ENCODE measurements at places on chromosomes 6 and 20.

DNA sequence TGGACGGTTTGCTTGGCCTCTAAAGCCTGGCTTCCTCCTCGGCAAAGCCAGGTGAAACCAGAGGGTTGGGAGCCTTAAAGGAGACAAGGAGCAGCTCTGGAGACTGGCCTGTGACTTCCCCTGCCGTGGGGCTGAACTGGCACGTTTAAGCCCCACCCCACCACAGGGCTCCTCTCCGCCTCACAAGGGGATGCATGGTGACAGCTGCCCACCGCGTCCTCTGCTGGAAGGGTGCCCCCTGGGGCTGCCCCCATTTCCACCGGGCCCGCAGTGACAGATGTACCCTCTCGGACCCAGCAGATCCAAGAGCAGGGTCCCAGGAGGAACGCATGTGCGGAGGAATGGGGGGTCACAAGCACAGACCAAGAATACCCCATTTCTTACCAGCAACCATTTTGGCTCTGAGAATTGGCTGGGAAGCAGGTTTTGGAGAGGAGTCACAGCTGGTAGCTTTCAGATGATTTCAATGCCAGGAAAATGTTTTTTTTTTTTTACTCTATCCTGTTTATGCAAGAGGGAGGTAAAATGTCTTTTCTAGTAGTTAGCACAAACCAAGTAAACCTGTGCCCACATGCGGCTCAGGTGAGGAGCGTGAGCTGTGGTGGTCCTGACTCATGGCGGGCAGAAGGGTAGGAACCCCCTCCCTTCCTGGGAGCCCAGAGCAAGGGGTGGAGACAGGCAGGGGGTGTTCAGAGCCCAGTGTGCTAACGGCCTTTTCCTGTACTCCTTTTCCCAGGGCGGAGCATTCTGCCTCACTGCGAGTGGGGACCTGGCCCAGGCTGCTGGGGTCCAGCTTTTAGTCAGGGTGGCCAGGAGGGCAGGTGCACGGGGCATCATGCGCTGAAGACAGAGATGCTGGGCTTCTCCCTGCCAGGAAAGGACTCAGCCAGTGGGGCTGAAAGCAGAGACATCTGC is 33.0 kb downstream of the FRMD1 start:
- DNase-seq: no peak

DNA sequence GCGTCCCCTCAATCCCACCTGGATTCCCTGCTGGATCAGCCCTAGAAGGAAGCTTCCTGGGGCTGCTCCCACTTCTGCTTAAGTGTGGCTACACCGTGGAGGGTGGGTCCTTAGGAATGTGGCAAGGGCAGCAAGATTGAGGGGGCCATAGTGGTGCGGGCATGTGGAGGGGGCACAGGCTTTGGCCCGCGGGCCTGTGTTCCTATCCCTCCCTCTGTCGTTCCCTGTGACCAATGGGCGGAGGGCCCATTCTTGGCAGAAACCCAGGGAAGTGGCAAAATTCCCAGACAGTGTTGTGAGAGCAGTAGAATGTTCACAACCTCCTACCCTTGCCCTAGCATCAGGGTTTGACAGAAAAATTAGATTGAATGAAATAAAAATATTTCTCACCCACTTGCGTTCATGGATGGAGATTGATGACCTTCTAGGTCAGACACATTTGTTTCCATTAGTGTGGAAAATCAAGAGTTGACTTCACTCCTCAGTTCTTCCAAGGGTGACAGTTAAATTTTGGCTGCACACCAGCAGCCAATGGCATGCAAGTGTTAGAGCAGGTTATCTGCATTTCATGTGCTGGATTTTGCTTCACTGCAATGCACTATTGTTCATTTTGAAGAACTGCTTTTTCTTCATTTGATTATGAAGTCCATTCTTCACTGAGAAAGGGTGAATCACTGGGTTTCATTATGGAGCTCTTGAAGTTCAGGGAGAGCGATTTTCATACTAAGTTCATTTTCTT is 49.3 kb upstream of the AHI1 start:
- DNase-seq: no peak

DNA sequence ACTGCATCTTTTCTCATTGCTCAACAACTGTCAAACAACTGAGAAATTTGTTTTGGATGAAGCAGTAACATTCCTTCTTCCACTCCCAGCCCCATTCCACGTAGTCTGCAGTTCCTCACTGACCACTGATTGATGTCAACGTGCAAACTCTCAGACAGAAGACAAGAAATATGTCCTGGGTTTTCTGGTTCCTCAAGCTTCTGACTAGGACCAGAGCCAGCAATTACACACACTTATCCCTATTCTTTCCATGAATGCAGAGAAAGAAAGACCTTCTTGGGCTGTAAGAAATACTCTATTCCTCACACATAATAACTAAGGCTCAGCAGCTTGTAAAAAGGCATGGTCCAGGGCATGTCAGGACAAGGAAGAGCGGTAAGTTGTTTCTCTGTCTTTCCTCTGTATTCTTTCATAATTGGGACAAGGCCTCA is 790.1 kb upstream of the SLC35B3 start:
- no peak for DNase-seq

GRCh38 chr6:116087437-116088027 is 13.1 kb upstream of the NT5DC1 start:
- no peak for DNase-seq

- DNase-seq: no peak
These were observed 79.6 kb downstream of the CDH22 start for GRCh38 chr20:46228670-46229069.

DNA sequence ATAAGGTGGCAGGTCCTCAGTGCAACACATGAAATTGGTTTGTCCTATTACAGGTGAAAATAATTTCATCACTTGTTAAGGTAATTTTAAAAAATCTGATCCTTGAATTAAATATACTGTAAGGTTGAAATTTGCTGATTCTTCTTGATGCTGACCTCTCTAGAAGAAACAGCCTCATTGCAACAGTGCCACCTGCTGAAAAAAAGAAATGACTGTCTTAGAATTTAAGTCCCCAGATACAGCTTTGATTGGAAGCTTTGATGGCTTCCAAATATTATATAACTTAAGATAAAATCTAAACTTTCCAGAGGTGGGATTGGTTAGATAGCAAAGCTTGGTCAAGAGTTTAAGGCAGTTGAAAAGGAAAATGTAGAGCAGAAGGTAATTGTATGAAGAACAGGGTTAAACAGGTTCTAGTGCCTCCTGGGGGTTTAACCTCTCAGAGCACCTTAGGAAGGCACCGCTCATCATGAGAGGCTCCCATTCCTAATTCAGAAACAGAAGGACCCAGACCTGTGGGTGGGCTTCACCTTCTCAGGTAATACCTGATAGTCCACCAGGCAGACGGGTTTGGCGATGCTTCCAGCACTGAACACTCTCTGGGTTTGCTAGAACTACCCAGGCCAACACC is 401.0 kb downstream of the PAX1 start:
- no peak for DNase-seq

DNA sequence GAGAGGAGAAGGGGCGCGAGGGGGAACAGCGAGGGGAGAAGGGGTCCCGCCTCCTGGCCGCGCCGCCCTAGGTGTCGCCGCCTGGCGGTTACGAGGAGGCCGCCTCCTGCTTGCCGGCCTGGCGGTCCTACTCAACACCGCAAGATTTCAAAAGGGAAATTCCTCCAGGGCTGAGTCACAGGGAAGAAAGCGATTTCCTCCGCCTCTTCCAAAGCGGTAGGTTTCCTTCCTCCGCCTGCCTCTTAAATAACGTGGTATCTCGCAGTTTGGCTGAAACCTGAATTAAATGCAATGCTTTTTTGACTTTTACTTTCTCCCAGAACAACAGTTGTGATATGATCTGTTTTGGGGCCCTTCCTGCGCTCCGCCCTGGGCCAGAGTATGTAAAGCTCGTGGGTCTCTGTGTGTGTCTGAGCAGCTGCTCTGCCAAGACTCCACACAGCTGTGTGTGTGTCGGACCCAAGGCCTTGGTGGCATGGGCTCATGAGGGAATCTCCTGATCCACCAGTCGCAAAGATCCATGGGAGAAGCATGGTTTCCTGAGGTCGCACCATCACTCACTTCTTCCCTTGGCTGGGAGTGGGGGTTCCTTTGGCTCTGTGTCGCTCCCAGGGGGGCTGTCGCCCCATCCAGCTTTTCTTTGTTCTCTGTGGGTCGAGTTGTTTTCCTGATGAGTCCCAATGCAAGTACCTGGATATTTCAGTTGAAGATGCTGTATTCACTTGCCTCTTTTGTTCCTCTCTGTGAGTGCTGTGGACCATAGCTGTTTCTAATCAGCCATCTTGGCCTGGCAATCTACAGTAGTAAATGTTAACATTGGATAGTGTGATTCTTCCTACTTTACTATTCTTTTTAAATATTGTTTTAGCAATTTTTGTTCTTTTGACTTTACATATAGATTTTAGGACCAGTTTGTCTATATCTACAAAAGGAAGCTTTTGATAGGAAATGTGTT is 31.6 kb upstream of the NOTCH4 start:
- DNase-seq: peak; percentile 63

DNA sequence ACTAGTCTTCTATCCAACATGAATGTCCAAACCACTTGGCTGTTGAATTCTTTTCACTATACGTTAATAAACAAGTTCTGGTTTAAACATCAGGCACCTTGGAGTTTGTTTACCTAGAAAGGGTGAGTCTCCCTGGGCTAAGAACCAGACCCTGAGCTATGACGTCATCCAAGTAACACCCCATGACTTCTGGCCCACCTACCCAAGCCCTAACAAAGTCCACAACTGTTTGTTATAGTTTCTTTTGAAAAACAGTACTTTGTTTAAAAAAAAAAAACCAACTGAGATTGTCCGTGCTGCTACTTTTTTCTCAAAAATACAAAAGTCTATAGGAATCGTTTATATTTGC is 146.9 kb upstream of the BEND6 start:
- DNase-seq: no peak

- DNase-seq: no peak
These were observed 691.8 kb downstream of the QKI start for GRCh38 chr6:164106345-164106769.

- no peak for DNase-seq
These were observed 10.4 kb downstream of the TRIM31 start for GRCh38 chr6:30102414-30102969.

DNA sequence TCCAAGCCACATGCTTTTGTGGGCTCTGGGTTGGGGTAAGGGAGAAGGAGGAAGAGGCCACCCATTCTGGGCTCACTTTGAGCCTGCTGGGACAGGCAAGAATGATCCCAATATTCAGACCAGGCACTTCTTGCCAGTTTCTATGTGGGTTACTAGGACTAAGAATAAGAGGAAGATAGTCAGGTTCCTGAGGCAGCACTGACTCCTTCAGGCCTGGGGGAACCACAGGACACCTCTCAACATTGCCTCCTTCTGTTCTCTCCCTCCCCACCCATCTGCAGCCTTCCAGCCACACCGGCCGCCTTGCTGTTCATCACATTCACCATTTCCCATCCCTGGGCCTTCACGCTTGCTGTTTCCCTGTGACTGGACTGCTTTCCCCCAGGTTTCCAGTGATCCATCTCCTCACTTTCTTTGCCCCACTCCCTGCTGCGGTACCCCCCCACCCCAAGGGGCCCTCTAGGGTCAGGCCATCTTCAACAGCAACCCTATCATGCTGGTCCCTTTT is 69.2 kb upstream of the SIRPA start:
- DNase-seq: no peak

DNA sequence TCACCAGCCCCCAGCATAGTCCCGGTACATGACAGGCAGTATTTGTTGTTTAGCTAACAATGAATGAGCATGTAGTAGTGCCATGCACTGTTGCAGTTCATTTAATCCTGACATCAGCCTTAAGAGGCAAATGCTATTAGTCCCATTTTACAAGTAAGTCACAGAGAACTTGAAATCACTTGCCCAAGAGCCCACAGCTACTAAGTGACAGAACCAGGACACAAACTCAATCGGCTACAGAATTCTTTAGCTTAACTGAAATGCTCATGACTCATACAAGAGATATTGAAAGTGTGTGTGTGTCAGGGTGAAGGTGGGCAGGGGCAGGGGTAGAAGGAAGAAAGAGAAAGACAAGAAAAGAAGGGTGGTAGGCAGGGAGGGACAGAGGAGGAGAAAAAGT is 52.7 kb downstream of the UNC5CL start:
- no peak for DNase-seq

- DNase-seq: no peak
These were observed 24.7 kb downstream of the MYT1 start for GRCh38 chr20:64188682-64189529.

GRCh38 chr20:18721551-18722115 is 92.0 kb upstream of the SCP2D1 start:
- DNase-seq: no peak

- DNase-seq: no peak
These were observed 32.5 kb upstream of the TRIM27 start for GRCh38 chr6:28956331-28956730.

GRCh38 chr6:11633741-11634509 is 96.4 kb downstream of the TMEM170B start:
- DNase-seq: no peak

DNA sequence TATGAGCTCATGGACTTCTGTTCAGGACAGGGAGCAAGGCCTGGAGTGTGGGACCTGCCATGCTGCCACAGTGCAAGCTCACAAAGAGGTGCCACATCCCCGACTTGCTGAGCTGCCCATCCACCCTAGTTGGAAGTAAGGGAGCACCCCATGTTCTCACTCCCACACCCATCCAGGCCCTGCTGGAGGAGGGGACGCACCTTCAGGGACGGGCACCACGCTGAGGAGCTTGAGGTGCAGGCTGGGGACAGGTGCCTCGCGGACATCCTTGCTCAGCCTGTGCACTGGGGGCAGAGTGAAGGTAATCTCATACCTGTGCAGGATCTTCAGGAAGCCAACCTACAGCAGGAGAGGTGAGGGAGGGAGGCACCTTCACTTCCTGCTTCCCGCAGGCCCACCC is 12.3 kb downstream of the ADISSP start:
- DNase-seq: no peak

DNA sequence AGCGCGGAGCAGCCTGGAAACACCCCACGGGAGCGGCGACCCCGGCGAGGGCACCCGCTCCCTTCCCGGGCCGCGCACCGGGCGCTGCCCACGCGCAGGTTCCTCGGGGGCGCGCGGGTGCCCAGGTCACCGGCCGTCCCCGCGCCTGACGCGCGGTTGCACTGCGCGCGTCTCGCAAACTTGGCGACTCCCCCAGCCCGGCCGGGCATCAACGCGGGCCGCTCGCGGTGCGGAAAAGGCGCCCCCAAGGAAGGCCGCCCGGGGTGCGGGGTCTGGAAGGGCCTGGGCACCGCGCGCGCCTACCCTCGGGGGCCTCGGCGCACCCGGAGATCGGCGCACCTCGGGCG is 555 bp upstream of the ZBTB46 start:
- DNase-seq: no peak

DNA sequence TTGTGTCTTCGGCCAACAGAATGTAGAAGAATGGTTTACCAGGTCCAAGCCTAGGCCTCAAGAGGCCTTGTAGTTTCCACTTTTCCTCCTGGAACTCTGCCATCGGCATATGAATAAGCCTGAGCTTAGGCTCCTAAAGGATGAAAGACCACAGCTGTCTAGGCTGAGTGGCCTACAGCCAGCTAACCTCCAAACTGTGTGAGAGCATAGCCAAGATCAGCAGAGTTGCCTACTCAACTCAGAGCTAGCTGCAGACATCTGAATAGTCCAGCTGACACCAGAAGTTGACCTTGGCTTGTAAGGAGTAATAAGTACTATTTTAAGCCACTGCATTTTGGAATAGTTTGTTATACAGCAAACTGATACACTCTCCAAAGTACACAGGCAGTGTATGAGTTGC is 52.6 kb upstream of the SMIM29 start:
- DNase-seq: no peak

GRCh38 chr6:55082021-55082420 is 92.3 kb upstream of the HCRTR2 start:
- no peak for DNase-seq
